Dermis microvascular lymphatic vessel endothelial cell (primary cell): ENCODE measurements at places on chromosomes 4 and X. TPM values are rescaled to one million over a fixed set of nuclear protein-coding genes. Genes with fewer than 3 reads are reported as not detected.

SPRY1 gene
- 20.4 and 29.7 TPM in 2 replicates for total RNA-seq

GRCh38 chr4:133581996-133582619 is 433.0 kb downstream of the PCDH10 start:
- no peak for DNase-seq

- DNase-seq: no peak
Measured at GRCh38 chr4:2958446-2958845, 4.8 kb downstream of the NOP14 start.

DNA sequence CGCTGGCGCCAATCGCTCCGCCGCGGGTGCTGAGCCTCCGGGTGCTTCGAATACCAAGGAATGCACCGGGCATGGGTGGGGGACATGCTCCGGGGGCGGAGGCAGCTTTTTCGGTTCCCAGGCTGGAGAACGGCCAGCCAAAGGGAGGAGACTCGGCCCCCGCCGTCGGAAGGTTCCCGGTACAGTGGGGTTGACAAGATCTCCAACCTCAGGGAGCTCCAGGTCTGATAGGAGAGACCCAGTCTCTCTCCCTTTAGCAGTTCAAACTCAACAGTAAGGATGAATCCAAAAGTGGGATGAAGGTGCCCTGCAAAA is 29.1 kb upstream of the BCORL1 start:
- DNase-seq: no peak

GRCh38 chr4:14441561-14441960 is 560.7 kb upstream of the CPEB2 start:
- no peak for DNase-seq

DNA sequence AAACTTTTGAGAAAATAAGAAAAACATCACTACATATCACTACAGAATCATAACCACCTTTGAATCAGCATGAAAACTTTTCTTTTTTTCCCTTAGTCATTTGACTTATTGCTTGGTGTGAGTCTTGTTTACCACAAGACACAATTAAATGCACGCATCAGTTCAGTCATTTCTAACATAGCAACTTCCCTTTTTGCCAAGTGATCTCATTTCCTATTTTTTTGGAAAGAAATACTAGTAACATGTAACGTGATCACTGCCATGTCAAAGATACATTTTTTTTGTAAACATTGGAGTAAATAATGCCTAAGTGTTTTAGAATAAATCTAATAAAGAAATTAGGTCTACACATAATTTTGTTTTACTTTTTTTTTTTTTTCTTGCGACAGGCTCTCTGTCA is 5.1 kb upstream of the CXCL8 start:
- peak; percentile 88 for DNase-seq

DNA sequence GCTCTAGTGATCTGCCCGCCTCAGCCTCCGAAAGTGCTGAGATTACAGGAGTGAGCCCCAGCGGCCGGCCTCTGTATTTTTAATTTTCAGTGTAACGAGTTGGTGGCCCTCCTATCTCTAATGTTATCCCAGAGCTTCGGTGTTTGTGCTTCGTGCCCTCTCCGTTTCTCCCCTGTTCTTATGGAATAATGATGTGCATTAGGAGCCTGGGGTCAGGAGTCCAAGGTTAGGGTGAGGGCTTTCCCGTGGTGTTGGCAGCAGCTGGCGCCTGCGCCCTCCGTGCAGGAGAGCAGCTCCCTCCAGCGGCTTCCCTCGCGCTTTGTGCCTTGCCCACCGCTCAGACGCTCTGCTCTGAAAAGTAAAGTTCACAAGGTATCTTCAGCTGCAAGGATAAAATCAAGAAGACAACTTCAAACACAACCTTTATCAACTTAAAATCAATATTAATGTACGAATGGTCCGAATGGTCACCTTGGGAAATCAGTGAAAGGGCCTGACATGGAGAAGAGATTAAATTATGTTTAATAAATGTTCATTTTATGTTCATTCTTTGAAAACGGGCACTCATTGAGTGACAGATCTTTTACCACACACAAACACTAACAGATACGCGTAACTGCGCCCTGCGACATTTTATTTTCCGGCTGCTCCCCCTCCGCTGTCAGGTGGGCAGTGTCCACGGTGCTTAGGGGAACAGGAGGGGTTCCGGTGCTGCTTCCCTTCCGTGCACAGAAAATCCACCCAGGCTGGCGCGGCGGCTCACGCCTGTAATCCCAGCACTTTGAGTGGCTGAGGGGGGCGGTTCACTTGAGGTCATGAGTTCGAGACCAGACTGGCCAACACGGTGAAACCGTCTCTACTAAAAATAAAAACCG is 62.4 kb downstream of the TRAPPC11 start:
- DNase-seq: peak; percentile 56

DNA sequence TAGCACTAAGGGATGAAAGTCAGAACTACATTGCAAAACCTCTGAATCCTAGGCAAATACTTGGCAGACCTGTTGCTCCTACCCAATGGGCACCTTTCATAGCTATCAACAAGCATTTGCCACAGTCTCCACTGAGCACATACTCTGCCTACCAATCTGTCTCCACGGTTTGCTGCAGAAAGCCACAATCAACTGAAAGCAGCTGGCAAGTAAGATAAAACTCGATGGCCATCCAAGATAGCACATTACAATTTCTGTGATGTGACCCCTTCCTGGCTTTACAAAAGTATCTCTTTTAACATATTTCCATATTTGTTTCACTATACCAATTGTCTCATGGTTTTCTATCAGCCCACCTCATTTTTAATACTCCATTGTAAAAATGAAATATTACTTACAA is 1060.5 kb upstream of the INTU start:
- no peak for DNase-seq

DNA sequence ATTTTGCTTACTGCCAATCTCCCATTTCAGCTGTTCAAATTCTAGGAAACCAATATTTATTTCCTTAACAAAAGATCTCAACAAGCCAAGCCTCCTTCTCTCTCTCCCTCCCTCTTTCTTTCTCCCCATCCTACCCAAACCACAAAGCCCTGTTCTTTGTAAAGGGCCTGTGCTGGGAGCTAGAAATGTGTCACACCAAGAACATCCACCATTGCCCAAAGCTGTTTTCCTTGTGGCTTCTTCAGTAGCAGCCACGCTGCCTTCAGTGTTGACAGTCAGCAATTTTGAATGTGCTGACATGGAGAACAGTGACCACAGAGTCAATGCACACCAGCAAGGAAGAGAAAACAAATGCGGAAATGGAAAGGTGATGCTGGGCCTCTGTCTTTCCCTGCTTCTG is 203.0 kb downstream of the MAML3 start:
- DNase-seq: no peak
